Epithelial cell of proximal tubule (primary cell): ENCODE measurements at places on chromosomes 16 and 17.

- no peak for DNase-seq
These were observed 11.0 kb upstream of the TACO1 start for GRCh38 chr17:63589646-63590045.

GRCh38 chr17:59751955-59752413, 44.5 kb downstream of the VMP1 start:
- DNase-seq, result no peak

- DNase-seq, result no peak
These were observed 28.0 kb downstream of the AKAP1 start for GRCh38 chr17:57113011-57113410.

GRCh38 chr17:79667746-79668145, 56.9 kb upstream of the RBFOX3 start:
- no peak for DNase-seq
